ENCODE measurements at places on chromosomes 1 and 21.

- no peak for DNase-seq
These were observed 307.7 kb downstream of the USP25 start for GRCh38 chr21:16037421-16037955.

GRCh38 chr1:210117681-210118170, 114.9 kb upstream of the SERTAD4 start:
- no peak for DNase-seq

GRCh38 chr1:203037509-203038190, 11.4 kb downstream of the PPFIA4 start:
- DNase-seq, result no peak

GRCh38 chr1:155946633-155947219, 5.3 kb downstream of the RXFP4 start:
- no peak for DNase-seq

DNA sequence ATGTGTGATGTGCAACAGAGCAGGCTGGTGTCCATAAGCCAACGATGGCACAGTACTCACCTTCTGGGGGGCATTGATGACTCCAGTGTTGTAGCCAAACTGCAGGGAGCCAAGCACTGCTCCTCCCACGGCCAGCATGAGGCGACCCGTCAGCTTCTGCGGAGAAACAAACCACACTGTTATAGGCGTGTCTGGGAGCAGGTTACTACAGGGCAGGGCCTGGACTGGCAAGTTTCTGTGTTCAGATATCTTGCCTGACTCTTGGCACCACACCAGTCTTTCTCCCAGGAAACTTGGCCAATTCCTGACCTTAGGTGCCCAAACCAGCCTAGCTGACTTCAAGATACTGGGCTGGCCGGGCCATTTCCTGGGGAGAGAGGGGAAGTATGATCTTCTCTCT, 15.5 kb downstream of the SLC2A1 start:
- no peak for DNase-seq

- no peak for DNase-seq
These were observed 39.1 kb upstream of the SELENON start for GRCh38 chr1:25760871-25761270.

- no peak for DNase-seq
These were observed 58.8 kb downstream of the CAPZB start for GRCh38 chr1:19426294-19427086.

GRCh38 chr1:227907439-227908015, 40.2 kb downstream of the WNT9A start:
- DNase-seq, result no peak

GRCh38 chr21:25961042-25961441, 209.5 kb downstream of the APP start:
- DNase-seq, result no peak

GRCh38 chr1:195754874-195755273, 853.4 kb downstream of the KCNT2 start:
- no peak for DNase-seq

- no peak for DNase-seq
These were observed 78.4 kb upstream of the POU3F1 start for GRCh38 chr1:38125016-38125415.

DNA sequence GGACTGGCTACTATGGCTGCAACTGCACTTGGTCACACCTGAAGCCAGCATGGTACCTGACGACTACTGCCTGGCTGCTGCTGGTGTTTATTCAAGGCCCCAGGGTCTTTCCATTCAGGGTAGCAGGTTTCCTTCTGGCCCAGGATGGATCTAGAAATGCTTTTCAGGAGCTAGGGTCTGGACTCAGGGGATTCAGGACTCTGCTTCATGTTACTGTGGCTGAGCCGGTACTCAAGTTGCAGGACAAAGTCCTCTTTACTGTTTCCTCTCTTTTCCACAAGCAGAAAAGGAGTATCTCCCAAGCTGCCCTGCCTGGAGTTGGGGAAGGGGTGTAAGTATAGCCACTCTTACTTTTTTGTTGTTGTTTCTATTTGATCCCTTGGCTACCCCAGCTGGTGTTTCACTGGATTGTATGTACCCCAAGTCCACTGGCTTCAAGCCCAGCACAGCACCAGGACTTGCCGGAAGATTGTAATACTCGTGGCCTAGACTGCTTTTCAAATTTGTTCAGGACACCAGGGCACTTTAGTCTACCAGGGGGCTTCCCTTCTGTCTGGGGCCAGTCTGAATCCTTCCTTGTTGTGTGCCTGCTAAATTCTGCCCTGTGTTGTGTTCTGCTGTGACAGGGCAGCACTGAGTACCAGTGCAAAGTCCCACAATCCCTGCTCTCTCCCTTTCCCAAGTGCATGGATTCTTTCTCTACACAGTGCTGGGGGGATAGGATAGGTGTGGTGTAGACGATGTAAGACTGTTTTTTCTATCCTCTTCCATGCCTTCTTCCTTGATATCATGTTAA, 248.5 kb downstream of the GPR52 start:
- no peak for DNase-seq

DNA sequence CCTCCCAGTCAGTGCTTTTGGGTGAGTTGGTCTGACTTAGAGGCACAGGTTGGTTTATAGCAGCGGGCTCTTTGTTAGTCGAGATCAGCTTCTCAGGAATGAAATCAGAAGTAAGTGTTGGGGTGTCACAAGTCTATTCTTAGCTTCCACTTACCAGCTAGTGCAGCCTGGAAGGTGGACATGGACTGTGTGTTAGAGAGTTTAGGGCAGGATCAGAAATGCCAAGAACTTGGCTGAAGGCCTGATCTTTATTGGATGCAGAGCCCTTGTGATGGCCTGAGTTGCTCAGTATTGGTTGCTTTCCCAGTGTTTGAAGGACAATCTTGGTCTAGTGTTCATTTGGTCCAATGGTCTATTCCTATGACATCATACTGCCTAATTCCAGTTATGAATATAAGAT, 377.0 kb upstream of the USP24 start:
- DNase-seq, result no peak

DNA sequence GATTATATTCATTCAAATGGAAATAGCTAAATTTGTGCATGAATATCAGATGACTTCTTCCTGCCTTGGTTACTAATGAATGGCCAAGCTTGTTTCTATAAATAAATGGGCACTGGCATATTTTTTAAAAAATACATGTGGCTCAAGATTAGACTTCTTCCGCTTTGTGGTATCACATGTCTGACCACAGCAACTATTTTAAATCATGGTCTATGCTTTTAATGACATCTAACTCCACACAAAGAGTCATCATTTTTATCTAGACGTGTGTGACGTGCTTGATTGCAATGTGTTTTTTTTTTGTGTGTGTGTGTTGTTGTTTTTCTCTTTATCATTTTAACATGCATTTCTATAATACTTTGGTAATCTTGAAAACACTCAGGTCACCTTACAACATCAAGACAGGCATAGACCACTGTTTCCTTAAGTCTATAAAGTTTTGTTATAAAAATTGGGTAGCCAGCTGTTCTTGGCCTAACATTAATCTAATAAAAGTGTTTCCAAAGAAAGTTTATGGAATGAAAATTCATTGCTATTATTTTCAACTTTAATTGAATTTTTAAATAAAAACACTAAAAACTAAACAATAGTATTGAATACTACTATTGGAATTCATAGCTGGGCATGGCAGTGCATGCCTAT, 29.5 kb downstream of the RGS1 start:
- no peak for DNase-seq

DNA sequence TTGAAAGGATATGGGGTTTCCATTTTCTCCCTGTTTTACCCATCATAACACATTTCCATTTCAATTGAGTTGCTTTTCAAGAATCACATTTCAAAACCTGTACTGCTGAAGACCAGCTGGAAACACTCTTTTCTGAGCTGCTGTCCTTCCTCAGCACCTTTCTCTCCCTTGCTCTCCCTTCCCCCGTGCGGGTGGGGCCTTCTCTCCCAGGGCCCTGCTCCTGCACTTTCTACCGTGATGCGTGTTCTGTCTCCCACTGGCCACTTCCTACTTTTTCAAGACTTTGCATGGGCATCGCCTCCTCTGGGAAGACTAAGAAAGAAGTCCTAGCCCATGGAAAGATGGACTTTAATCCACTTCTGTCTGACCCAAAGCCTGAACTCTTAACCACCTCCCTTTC, 390.4 kb downstream of the PTPRU start:
- no peak for DNase-seq

DNA sequence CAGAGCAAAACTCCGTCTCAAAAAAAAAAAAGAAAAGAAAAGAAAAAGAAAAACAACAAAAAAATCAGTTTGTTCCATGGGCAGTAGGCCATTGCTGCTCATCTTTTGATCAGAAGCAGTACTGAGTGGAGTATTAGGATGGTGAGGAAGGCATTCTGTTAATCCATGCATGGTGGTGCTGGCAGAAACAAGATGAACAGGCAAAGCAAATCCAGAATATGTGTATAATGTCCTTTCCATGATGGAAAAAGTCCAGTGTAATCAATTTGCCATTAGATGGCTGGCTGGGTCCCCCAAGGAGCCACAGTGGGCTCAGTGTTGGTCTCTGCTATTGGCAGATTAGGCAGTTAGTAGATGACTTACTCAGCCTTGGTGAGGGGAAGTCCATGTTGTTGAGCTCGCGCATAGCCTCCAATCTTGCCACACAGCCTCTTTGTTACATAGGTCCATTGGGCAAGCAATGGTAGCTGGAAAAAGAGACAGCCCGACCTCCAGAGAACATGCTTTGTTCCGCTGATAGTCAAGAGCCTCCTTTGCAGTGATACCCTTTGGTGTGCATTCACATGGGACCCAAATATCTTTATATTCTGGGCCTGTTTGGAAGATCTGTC, 23.3 kb downstream of the H3-3A start:
- no peak for DNase-seq

- no peak for DNase-seq
These were observed 61.8 kb downstream of the PUM1 start for GRCh38 chr1:31003613-31004230.

- no peak for DNase-seq
These were observed 351.3 kb downstream of the RRAGC start for GRCh38 chr1:38508232-38508631.

GRCh38 chr1:16165548-16165947, 9.7 kb upstream of the EPHA2 start:
- no peak for DNase-seq

GRCh38 chr1:54651608-54652007, 10.0 kb downstream of the MROH7 start:
- DNase-seq, result no peak

DNA sequence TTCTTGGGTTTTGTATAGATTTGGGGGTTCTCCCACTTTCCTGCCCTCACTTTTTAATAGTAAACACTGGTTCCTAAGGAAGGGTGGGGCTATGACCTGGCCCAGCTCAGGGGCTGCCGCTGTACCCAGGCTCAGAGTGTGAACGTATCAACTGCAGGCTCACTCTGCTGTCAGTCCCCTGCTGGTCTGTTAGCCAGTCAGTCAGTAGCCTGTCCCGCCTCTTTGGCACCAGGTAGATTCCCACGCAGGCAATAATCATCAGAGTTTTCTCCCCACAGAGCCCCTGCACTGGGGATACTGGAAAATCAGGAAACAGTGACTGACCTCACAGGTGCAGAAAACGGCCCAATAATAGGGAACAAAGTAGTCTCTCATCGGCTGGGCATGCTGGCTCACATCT, 15.0 kb upstream of the ALPL start:
- no peak for DNase-seq

DNA sequence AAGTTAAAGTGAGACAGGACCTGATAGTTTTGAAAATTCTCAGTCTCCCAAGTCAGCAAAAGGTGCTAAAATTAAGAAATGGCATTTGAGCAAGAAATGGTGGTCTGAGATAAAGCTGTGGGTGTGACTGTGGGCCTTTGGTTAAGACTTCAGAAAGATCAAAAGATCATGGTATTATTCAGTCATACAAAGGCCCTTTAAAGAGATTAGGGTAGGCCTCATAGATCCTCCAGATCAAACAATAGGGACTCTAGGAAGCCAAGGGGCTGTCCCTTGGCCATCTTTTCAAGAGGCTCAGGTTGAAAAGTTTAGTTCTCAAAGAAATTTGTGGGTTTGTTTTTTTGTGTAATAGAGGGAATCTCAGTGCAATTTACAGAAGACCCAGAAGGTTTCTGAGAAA, 8.4 kb downstream of the HMGB4 start:
- no peak for DNase-seq

GRCh38 chr1:118047006-118047649, 117.6 kb downstream of the WDR3 start:
- DNase-seq, result no peak

DNA sequence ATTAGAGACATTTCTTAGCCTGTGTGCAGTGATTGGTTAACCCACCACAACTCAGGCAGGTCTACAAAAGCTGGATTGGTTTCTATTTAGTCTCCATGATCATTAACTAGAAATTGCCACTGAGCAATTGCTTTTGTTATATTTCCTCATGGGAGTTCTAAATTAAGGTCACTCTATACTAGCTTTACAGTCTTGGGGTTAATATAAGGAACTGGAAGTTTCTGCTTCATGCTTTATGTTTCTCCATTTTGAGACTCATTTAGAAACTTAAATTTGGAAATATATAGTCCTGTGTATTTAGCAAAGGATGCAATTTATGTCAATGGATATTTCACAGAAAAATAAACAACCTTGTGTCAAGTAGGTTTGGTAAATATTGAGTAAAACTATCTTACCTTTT, 137.5 kb downstream of the HLX start:
- no peak for DNase-seq

- DNase-seq, result peak; percentile 10
These were observed 222.8 kb downstream of the TPR start for GRCh38 chr1:186152227-186152619.

DNA sequence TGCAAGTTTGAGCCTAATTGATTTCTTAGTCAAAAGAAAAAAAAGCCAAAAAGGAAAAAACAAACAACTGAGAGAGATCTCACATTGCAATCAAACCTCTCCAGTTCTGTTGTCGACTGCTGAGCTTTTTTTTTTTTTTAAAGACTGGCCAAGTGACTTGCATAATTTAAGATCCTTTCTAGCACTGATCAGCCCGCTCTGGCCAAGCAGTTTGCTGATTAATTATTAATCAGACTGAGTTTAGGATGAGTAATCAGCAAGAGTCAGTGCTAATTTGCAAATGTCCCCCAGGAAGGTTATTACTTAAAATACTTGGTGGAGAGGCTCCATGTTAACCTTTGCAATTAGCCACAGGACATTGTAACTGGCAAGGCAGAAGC, 39.3 kb downstream of the HMGB4 start:
- no peak for DNase-seq

DNA sequence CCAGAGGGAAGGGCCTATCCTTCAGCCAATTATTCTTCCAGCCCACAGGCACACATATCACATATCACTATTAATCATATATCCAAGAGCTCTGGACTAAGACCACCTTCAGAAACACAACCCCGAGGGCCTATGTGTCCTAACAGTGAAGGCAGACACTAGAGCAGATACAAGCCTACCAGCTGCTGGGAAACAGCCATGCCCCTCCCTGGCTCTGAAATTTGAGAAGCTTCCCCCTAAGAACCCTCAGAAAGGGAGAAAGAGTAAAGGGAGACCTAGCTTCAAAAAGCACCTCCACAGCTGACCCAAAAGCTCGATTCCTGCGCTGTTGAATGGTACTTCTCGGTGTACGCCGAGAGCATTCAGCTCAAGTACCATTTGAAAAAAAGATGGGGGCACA, 17.4 kb downstream of the CNN3 start:
- peak; percentile 22 for DNase-seq

DNA sequence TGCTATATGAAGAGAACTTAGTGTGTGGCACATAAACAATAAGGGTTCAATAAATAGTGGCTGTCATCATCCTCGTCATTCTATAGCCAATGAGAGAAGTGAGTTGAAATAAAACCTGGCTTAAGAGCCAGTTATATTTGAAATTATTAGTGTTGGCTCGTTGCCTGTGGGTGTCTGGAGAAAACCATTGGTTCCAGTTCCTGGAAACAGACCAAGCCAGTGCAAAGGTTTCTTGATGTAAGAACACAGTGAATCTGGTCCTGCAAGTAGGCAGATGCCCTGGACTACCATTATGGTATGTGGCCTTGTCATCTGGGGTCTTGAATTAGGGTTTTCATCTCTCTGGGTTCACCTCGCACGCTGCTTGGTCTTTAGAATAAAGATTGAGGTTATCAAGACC, 43.3 kb downstream of the URB2 start:
- DNase-seq, result no peak
